ENCODE measurements at places on chromosomes 16 and 17.

GRCh38 chr16:68296693-68297092, 14.1 kb downstream of the SLC7A6OS start:
- no peak for DNase-seq

DNA sequence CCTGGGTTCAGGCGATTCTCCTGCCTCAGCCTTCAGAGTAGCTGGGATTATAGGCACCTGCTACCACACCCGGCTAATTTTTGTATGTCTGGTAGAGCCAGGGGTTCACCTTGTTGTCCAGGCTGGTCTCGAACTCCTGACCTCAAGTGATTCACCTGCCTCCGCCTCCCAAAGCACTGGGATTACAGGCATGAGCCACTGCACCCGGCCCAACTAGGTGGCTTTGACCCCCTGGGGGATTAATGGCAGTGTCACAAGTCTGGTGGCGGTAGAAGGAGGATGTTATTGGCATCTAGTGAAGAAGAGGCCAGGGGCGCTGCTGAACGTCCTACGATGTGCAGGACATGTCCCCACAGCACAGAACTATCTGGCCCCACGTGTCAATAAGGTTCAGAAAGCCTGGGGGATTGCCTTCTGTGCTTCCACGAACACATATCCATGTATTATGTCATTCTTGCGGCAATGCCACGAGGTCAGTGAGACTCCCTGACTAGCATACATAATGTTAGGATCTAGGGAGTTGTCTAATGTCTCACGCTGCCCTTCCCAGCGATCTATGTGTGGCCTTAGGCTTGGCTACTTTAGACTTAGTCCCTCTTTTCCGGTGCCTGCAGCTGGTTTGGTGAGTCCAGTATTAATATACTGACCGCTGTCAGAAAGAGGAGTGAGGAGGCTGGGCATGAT, 75.8 kb downstream of the ABCC6 start:
- no peak for DNase-seq

GRCh38 chr16:89720551-89720812, 216 bp downstream of the VPS9D1 start:
- no peak for DNase-seq

DNA sequence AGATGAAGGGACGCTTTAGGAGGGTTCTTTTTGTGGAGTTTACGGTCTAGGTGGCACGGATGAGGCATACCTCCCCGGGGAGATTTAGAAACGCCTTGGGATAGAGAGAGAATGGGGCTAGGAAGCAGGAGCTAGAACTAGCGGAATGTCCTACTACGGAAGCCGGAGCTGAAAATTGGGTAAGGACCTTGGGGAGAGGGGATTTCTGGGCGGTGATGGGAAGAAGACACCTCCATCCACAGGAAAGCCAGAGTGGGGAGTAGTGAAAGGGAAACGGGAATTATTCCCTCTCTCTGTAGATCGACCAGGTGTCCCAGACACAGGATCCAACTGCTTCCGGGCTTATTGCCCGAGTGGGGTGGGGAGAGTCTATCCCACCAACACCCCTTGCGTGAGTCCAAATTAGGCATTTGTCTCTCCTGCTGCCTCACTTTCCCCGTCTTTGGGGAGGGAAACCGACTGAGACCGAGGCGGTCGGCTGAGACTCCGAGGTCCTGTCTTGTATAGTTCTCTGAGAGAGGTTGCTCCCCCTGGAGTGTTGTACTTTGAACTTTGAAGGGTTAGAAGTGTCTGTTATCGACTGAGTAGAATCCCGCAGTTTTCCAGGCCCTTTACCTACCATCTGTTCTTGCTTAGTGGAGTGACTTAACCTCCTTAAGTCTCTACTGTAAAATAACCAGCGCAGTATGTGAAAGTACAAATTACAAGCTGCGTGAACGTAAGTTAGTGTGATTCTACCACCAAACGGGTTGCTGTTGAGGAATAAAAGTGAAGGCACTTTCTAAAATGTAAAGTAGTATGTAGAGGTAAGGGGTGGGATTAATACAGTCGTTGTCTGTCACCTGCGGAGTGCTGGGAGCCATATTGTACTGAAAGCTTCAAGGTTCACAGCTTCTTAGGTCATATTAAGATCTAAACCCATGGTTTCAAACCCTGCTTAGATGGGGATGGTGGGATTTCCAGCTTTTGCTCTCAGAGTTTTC, 1.0 kb downstream of the RSPRY1 start:
- DNase-seq, result peak; percentile 36

DNA sequence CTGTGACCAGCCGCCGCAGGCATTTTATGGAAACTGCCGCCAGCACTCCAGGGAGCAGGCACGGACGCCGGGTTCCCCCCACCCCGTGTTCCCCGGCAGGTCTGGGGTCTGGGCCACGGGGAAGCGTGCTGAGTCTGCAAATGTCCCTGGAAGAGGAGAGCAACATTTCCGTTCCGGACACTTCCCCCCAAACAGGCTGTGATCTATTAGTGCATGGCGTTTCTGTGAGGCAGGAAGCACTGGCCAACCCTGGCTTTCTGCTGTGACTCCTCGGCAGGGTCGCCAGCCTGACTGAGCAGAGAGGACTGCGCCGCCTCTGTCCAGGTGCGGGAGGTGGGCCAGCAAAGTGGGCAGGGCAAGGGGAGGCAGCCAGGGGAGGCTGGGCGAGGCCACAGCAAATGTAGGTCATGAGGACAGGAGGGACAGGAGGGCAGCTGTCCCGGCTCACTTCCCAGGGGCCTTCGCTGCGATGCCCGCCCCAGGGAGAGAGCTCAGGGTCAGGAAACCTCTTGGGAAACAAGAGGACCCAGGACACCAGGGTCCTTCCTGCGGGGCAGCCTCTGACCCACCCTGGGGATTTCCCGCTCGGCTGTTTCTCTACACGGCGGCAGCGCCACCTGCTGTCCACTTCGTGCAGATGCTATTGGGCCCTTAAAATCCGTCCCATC, 9.5 kb downstream of the FOXF1 start:
- peak; percentile 69 for DNase-seq

- DNase-seq, result no peak
Observed at GRCh38 chr16:59060207-59060606, 326.1 kb upstream of the GOT2 start.

DNA sequence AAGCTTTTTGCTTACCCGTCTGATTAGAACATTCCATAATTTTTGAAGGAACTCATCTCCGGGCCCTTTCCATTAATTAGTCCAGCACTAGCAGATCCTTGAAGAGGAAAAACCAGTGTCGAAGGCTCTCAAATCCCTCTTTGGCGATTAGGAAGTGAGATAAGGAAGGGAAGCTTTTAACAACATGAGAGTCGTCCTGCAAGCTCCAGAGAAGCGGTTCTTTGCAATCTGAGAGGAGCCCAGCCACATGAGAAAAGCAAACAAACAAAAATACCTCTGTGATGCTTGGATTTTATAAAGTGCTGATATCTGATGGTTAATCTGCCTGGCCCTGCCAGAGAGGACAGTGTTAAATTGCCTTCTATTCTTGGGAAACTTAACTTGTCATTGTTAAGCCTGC, 339.8 kb upstream of the SALL1 start:
- no peak for DNase-seq

- no peak for DNase-seq
Observed at GRCh38 chr17:44464037-44464436, 39.2 kb downstream of the GPATCH8 start.

GRCh38 chr17:57586196-57586740, 158.8 kb downstream of the CCDC182 start:
- DNase-seq, result no peak

DNA sequence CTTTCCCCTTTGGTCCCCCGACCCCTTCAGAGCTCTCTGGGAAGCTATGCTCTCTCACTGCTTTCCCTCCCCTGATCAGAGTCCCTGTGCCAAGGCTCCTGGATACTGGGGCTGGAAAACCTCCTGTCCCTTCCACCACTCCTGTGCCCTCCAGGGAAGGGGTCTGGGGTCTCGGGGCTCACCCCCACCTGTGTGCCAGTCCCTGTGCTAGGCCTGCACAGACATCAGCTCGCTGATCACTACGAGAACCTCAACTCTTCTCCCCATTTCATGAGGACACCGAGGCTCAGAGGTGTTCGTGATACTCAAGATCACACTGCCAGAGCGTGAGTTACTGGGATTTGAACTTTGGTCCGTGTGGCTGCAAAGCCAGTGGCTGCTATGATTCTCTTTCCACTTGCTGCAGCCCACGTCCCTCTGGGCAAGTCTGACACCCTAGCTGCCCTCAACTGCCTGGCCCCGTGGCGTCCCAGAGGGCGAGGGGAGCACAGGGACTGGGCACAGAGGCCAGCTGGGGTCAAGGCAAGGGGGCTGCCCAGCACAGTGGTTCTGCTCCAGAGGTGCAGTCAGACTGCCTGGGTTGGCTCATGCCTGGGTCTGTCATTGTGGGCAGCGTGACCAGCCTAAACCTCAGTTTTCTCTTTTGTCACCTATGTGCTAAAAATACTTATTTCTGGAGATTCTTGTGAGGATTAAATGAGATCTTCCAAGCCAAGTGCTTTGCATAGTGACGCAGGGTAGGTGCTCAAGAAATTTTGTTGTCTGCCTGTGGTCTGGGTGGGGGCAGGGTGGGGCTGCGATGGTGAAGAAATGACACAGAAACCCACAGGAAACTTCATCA, 43.8 kb upstream of the TOB1 start:
- no peak for DNase-seq

DNA sequence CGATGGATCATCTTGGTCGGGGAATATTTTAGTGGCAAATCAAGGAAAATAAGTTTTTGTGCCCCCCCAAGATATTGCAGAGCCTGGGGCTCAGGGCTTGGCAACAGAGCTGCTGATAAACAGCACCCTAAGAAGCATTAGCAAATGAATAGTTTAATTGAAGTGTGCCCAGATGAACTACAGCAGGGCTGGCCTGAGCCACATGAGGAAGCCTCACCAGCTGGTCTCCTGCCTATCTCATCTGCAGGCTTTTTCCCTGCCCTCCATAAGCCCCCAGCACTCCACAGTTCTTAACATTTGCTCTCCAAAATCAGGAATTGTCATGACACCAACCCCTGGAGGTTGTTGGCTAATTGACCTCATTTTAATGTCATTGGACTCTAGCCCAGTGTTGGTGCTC, 480.2 kb downstream of the HS3ST3B1 start:
- no peak for DNase-seq

GRCh38 chr17:18315562-18315922, 449 bp downstream of the SMCR8 start:
- DNase-seq, result peak; percentile 43

GRCh38 chr16:68548947-68549346, 9.9 kb downstream of the ZFP90 start:
- no peak for DNase-seq

- DNase-seq, result peak; percentile 81
Observed at GRCh38 chr17:33500151-33500550, 207.1 kb upstream of the ASIC2 start.

- DNase-seq, result no peak
Observed at GRCh38 chr17:49082231-49082630, 50.3 kb upstream of the B4GALNT2 start.

- DNase-seq, result no peak
Observed at GRCh38 chr17:60090417-60090816, 11.7 kb upstream of the HEATR6 start.

DNA sequence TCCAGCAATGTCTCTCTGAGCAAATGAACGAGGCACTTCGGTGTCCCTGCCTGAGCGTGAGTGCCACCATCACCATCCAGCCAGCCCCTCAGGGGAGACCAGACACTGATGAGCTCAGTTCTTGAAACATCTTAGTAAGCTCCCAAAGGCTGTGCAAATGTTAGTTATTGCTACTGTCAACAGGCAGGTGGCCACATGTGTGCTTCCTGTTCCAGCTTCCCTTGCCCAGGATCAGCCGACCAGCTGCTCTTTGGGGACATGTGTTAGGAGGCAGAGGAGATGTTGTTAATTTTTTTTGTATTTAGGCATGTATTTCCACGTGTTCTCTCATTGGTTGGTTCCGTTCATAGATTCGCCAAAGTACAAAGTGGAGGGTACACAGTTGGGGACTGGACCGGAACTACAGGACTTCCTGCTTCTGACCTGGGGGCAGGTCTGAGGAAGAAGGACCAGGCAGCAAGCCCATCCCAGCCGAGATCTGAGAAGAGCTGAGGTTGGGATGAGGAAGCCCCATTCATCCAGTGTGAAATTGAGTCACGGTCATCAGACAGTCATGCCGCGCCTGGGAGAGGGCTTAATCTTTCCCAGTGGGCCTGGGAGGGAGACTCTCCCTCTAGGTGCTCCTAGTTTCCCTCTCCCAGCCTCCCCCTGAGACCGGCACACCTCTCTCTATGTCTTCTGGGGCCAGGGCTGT, 3.8 kb downstream of the TTYH2 start:
- DNase-seq, result peak; percentile 33

Data from left lung (tissue), 14 donors.